ENCODE measurements at places on chromosomes 1 and 21. TPM values are rescaled to one million over a fixed set of nuclear protein-coding genes. Genes with fewer than 3 reads are reported as not detected.

- peaks cover 37% of the 10 kb centered on the region for H3K36me3 ChIP-seq
- no peaks in the 10 kb centered on the region for H3K4me1 ChIP-seq
- H3K27ac ChIP-seq: no peak overlapping the region
- no peaks in the 10 kb centered on the region for H3K27me3 ChIP-seq
- no peak overlapping the region for H3K4me3 ChIP-seq
Measured at GRCh38 chr1:155389826-155390225, 69.1 kb downstream of the RUSC1 start.

DNA sequence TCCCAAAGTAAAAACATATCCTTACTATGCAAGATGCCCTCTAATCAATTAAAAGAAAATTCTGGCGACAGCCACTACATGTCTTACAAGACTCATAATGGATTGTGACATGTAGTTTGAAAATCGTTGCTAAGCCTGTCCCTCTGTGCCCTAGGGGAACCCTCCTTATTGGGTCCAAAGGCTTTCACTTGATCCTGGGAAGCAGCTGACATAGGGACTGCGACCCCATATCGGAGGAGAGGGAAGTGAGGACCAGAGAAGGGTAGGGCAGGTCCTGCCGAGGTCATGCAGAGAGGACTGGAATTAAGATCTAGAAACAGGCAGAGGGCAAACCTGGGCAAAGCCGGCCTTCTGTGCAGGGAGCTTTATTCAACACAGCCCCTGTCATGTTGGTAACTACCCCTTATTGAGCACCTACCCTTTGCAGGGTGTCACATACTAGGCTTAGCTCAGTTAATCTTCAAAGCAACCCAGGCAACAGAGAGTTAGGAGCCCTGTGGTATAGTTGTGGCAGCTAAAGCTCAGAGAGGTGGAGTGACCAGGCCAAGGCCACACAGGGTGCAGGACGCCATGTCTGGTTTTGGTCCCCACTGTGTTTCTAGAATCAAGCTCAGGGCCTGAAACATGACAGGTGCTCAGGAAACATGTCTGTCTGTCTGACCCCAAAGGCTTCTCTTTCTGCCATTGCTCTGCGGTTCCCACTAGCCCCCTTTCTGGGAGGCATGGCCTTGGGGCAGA, 18.4 kb upstream of the IFNLR1 start:
- no peak for DNase-seq
- H3K27ac ChIP-seq: no peak overlapping the region
- H3K27me3 ChIP-seq: no peaks in the 10 kb centered on the region
- no peaks in the 10 kb centered on the region for H3K36me3 ChIP-seq

- no peak for DNase-seq
- H3K27me3 ChIP-seq: peaks cover 4% of the 10 kb centered on the region
- no peak overlapping the region for H3K27ac ChIP-seq
- no peaks in the 10 kb centered on the region for H3K4me1 ChIP-seq
Measured at GRCh38 chr1:38667626-38668025, 191.9 kb downstream of the RRAGC start.

The SIM2 gene
- 0.05 TPM for polyA plus RNA-seq

DNA sequence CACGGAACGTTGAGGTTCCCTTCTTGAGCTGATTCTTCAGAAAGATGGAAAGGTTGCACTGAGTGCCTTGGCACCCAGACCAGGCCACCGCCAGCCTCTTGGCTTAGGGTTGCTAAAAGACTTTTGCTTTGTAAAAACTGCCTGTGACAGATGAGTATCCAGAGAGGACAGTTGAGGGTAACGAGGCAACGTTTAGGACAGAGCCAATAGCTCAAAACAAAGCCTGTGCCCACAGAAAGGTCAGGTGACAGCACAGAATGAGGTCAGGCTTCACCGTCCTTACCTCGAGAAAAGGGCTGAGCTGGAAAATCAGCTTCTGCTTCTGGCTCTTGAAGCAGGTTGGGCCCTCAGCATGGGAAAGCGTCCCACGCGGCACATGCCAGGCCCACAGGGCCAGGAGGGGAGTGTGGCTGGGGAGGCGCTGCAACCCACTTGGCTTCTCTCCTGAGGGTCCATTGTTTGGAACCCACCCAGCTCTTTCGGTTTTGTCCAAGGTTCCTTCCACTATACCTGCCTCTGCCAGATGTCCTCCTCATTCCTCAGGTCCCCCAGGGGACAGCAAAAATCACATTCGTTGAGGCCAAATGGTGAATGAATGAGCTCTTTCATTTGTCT, 55.5 kb downstream of the SCCPDH start:
- no peaks in the 10 kb centered on the region for H3K36me3 ChIP-seq
- H3K4me3 ChIP-seq: no peak overlapping the region
- no peaks in the 10 kb centered on the region for H3K4me1 ChIP-seq
- no peaks in the 10 kb centered on the region for H3K27me3 ChIP-seq

- H3K4me1 ChIP-seq: no peaks in the 10 kb centered on the region
- peaks cover 13% of the 10 kb centered on the region for H3K36me3 ChIP-seq
- no peaks in the 10 kb centered on the region for H3K27me3 ChIP-seq
- no peak for DNase-seq
Measured at GRCh38 chr1:77739235-77739634, 20.4 kb downstream of the USP33 start.

DNA sequence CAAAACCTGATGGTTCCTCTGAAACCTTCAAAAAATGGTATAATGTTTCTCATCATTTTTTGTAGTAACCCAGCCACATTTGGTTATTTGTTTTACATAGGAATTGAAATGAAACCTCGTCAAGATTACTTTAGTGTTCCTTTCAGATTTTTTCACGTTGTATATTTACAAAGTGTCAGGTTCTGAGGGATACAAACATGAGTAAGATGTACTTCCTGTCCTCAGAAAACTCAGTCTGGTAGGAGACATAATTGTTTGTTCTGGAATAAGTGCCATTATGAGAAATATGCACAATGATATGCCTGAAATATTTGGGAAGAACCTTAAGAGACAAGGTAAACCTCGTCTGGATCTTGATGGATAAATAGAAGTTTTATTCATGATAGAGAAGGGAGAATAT, 145.5 kb downstream of the USP25 start:
- no peak for DNase-seq
- no peaks in the 10 kb centered on the region for H3K4me1 ChIP-seq
- peaks cover 30% of the 10 kb centered on the region for H3K36me3 ChIP-seq
- H3K27me3 ChIP-seq: no peaks in the 10 kb centered on the region
- no peak overlapping the region for H3K27ac ChIP-seq

The MCOLN3 gene
- polyA plus RNA-seq: 4.3 TPM

The STIL gene
- polyA plus RNA-seq: 0.89 TPM

DNA sequence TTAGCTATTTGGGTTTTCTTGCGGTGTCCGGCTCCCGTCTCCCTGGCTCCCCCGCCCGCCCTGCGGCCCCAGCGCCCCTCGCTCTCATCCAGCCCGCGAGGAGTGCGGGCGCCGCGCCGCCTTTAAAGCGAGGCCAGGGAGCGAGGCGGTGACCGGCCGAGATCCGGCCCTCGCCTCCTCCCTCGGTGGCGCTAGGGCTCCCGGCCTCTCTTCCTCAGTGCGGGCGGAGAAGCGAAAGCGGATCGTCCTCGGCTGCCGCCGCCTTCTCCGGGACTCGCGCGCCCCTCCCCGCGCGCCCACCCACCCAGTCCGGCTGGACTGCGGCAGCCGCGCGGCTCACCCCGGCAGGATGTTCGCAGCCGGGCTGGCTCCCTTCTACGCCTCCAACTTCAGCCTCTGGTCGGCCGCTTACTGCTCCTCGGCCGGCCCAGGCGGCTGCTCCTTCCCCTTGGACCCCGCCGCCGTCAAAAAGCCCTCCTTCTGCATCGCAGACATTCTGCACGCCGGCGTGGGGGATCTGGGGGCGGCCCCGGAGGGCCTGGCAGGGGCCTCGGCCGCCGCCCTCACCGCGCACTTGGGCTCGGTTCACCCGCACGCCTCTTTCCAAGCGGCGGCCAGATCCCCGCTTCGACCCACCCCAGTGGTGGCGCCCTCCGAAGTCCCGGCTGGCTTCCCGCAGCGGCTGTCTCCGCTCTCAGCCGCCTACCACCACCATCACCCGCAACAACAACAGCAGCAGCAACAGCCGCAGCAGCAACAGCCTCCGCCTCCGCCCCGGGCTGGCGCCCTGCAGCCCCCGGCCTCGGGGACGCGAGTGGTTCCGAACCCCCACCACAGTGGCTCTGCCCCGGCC, 492 bp downstream of the HLX start:
- no peak overlapping the region for H3K27ac ChIP-seq
- H3K27me3 ChIP-seq: peaks cover 27% of the 10 kb centered on the region
- no peak overlapping the region for H3K4me3 ChIP-seq
- H3K36me3 ChIP-seq: no peaks in the 10 kb centered on the region
- peaks cover 31% of the 10 kb centered on the region for H3K4me1 ChIP-seq
- no peak for DNase-seq

DNA sequence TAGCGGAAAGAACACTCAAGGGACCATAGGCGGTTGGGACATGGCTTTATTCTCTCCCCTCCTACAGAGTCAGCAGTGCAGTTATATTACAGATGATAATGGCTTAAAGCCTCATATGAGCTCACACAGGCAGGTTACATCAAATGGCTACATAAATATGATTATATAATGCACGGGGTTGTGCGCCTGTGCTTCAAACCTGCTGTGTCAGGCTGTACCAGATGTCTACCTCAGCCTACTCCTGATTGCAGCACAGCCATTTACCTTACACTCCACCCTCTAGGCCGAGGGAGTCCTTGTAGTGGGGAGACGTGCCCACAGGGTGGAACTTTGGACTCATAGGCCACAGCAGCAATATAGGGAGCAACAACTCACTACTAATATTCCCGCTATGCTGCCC, 16.4 kb upstream of the TBX19 start:
- H3K36me3 ChIP-seq: no peaks in the 10 kb centered on the region
- no peaks in the 10 kb centered on the region for H3K4me1 ChIP-seq
- no peak overlapping the region for H3K27ac ChIP-seq
- no peak overlapping the region for H3K4me3 ChIP-seq
- no peak for DNase-seq

The TCHHL1 gene
- not detected for polyA plus RNA-seq

DNA sequence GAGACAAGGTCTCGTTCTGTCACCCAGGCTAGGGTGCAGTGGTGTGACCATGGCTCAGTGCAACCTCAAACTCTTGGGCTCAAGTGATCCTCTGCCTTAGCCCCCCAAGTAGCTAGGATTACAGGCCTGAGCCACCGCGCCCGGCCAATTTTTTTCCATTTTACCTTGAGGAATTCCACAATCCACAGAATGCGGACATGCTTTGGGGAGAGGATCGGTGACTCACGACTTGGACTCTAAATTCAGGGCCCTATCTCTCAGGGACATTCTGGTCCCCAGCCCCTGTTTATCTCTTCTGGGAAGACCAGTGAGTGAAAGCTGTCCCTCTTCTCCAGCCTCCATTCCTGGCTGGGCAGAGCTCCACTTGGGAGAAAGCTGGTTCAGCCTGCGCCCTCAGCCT, 5.2 kb downstream of the PADI1 start:
- H3K27me3 ChIP-seq: peaks cover 9% of the 10 kb centered on the region
- no peak overlapping the region for H3K4me3 ChIP-seq
- no peak overlapping the region for H3K27ac ChIP-seq
- peaks cover 35% of the 10 kb centered on the region for H3K4me1 ChIP-seq
- no peak for DNase-seq

The HAO2 gene
- not detected for polyA plus RNA-seq

DNA sequence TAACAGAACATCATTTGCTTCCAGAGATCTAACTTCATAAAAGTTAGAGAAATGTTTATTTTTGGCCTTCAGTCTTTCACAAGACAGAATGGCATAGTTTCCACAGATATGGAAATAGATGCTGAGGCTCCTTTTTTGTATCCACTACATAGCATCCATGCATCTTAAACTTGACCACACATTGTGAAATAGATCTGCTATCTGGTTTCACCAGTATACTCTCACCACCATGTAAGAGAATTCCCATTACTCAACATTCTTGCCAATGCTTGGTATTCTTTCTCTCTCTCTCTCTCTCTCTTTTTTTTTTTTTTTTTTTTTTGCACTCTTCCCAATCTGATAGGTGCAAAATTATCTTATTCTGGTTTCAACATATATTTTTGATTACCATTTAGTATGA, 52.1 kb upstream of the PRMT6 start:
- DNase-seq: no peak
- no peak overlapping the region for H3K27ac ChIP-seq
- H3K4me1 ChIP-seq: no peaks in the 10 kb centered on the region
- H3K4me3 ChIP-seq: no peak overlapping the region
- no peaks in the 10 kb centered on the region for H3K36me3 ChIP-seq
- H3K27me3 ChIP-seq: no peaks in the 10 kb centered on the region

- H3K27me3 ChIP-seq: no peaks in the 10 kb centered on the region
- no peak overlapping the region for H3K4me3 ChIP-seq
- no peaks in the 10 kb centered on the region for H3K4me1 ChIP-seq
Measured at GRCh38 chr1:196029410-196029809, 578.8 kb downstream of the KCNT2 start.

The RNU1-3 gene
- polyA plus RNA-seq: not detected

- no peaks in the 10 kb centered on the region for H3K4me1 ChIP-seq
- no peaks in the 10 kb centered on the region for H3K36me3 ChIP-seq
- H3K4me3 ChIP-seq: no peak overlapping the region
- DNase-seq: no peak
Measured at GRCh38 chr1:247487057-247487456, 29.2 kb upstream of the OR2B11 start.

The CD84 gene
- polyA plus RNA-seq: 15.9 TPM

DNA sequence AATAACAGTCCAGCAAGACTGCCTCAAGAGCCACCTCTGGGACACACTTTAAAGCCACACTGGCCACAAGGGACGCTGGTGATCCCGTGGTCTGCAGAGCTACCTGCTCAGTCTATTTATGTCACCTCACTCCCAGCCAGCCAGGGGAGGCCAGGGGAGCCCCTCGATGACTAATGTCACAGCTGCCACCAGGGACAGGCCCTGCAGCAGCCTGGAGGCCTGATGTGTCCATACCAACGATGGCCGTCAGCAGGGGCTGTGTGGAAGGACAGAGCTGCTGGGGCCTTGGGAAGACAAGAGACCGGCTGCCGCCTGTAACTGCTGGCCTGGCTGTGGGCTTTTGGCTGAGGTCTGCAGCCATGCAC, 71.0 kb downstream of the SIK1 start:
- peaks cover under 1% of the 10 kb centered on the region for H3K4me1 ChIP-seq
- H3K36me3 ChIP-seq: no peaks in the 10 kb centered on the region
- H3K4me3 ChIP-seq: no peak overlapping the region
- DNase-seq: no peak
- no peak overlapping the region for H3K27ac ChIP-seq

The CD1D gene
- not detected for polyA plus RNA-seq

The AMY2B gene
- polyA plus RNA-seq: 1.3 TPM

The HFM1 gene
- polyA plus RNA-seq: not detected

GRCh38 chr1:29361686-29362085, 125.4 kb downstream of the PTPRU start:
- no peak overlapping the region for H3K27ac ChIP-seq
- DNase-seq: no peak
- no peak overlapping the region for H3K4me3 ChIP-seq
- no peaks in the 10 kb centered on the region for H3K27me3 ChIP-seq
- H3K36me3 ChIP-seq: no peaks in the 10 kb centered on the region
- H3K4me1 ChIP-seq: no peaks in the 10 kb centered on the region

GRCh38 chr21:39071623-39072214, 111.5 kb downstream of the PSMG1 start:
- H3K4me3 ChIP-seq: no peak overlapping the region
- no peaks in the 10 kb centered on the region for H3K4me1 ChIP-seq
- H3K36me3 ChIP-seq: no peaks in the 10 kb centered on the region
- DNase-seq: no peak
